ENCODE measurements at places on chromosomes 7 and 10.

DNA sequence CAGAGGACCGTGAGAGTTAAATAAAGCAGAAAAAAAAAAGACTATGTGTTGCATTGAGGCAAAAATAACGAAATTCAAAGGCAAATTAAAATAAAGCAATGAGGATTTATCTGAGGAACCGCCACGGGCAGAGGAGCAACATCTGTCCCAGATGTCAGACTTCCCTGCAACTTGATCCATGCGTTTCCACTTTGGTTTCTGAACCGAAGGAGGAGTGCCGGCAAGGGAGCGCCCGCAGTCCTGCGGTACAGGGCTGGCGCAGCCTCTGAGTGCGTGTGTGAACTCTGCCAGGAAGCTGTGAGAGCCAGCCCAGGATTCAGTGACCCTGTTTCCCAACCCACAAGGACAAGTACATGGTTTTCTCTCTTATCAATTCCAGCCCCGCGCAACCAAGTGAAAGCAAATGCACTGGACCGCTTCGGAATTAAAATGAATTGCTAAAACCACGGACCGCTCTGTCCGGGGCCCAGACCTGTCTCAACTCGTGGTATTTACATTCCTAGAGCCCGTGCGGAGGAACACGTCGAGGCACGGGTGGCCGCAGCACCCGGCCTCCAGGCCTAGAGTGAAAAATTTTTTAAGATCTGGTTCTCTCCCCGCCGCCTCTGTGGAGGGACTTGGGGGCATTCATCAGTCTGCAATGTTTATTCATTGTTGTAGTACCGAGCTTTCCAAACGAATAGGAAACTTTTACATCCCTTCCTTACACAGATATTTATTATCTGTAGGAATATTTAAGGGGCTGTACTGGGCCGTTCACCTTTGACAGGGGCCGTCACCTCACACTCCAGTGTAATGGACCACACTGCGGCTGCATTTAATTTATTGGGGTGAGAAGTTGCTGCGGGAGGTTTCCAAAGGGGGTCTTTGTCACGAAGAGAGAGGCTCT is 291.5 kb upstream of the NFE2L3 start:
- DNase-seq = peak; percentile 55

DNA sequence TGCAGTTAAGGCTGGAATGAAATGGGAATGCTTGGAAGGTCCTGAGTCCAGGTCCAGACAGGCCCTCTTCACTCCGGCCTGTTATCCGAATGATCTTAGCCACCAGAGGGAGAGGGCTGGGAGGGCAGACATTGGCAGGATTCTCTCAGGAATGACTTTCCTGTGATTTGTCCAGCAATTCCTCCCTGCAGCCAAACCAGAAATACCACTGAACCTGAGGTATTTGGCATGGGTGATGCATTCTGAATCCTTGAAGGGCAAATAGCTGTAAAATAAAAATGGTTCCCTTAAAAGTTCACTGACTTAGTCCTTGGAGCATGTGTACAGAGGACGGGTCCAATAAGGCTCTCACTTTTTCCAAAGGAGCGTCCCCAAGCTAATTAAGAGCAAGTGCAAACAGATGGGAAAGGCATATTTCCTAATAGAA is 77.5 kb upstream of the HABP2 start:
- no peak for DNase-seq

- peak; percentile 67 for DNase-seq
These were observed 85.8 kb upstream of the EGFR start for GRCh38 chr7:54932818-54933543.

- DNase-seq = no peak
These were observed 61.5 kb downstream of the GRB10 start for GRCh38 chr7:50721160-50721559.

DNA sequence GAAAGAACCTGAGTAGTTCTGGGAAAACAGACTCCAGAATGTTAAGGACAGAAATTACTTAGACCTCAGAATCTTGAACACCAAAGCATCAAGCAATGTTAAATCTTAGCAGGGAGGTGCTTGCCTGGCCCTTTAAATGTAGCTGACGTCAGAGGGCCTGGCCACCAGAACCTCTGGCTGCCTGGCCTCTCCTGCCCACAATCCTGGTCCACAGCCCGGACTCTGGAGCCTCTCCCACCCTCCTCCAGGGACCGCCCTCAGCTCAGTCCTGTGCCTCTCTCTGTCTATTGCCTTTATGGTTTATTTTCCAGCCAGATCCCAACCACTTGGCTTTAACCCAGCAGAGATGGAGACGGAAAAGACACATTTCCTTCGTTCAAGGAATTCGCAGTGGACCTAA is 42.2 kb upstream of the EGR2 start:
- DNase-seq = no peak

- DNase-seq = no peak
These were observed 303.6 kb downstream of the DGKB start for GRCh38 chr7:14598978-14599377.

- no peak for DNase-seq
These were observed 64.6 kb downstream of the JCAD start for GRCh38 chr10:29994811-29995210.

- no peak for DNase-seq
These were observed 303.5 kb downstream of the OTUD1 start for GRCh38 chr10:23742368-23742767.

DNA sequence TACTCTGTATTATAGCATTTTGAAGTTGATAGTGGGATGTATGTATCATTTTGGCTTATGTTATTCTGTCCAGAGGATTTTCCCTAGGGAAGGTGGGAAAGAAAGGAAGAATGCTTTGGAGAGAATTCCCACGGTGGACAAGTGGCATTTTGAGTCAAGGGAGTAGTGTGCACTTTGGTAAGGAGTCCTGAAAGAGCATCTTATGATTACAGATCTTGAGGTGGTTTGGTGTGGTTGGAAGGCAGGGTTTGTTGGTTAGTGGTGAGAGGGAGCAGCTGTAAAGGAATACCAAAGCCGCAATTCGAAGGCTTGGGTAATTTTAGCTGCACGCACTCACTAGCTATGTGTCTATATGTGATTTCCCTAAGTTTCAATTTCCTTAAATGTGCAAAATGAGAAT is 16.1 kb downstream of the CCSER2 start:
- DNase-seq = no peak

DNA sequence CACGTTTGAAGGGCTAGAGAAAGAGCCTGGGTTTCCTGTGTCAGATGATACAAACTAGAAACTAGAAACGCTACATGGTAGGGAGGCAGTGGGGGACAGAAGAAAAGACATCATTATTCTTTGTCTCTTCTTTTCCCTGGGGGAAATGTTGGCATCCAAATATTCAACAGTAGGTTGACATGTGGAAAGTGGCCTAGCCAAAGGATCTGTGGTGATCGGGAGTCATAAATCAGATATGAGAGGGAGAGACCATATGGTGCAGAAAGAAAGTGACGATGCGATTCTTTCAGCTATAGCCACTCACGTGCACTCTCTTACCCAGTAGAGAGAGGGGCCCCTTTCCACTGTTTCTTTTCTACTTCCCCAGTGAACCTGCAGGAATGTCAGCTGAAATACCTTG is 964.7 kb downstream of the LRMDA start:
- no peak for DNase-seq

DNA sequence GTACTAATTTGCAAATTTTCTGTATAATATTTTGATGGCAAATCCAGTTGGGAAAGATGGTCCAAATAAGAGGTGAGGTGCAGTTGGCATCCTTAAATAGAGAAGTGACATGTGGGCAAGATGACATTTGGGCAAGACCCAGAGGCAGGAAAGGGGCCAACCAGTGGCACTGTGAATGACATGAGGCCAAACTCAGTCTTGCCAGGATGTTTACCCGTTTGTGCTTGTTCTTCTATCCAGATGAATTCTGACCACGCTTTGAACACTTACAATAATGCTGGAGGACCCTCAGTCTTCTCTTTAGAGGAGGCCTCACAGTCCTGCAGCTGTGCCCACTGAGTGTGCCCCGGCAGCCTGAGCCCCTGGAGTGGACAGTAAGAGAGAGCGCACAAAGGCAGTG is 45.1 kb downstream of the KCNMA1 start:
- DNase-seq = no peak

GRCh38 chr7:131595699-131596098 is 39.3 kb upstream of the PODXL start:
- DNase-seq = no peak

- DNase-seq = no peak
These were observed 28.1 kb downstream of the LRRC72 start for GRCh38 chr7:16554518-16555236.

- no peak for DNase-seq
These were observed 15.0 kb downstream of the ARPC1A start for GRCh38 chr7:99340659-99341058.

DNA sequence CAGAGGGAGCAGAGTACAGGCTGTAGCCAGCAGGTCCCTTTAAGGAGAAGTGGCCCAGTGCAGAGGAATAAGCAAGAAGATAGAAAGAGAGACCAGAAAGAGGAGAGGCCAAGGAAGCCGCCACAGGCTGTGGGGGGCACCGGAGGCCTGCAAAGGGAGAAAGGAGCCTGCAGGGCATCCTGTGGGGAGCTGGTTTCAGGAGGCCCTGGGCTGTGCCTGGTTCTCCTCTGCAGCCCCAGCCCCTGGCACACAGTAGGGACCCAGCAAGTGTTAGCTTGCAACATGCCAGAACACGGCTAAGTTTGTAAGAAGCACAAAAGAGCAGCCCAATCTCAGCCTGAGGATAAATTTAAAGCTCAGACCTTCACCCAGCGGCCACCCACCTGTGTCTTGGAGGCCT is 12.3 kb upstream of the C10orf71 start:
- DNase-seq = no peak

- no peak for DNase-seq
These were observed 32.8 kb downstream of the GSAP start for GRCh38 chr7:77383333-77383740.

GRCh38 chr10:42969147-42969546 is 107.7 kb upstream of the RET start:
- peak; percentile 31 for DNase-seq

DNA sequence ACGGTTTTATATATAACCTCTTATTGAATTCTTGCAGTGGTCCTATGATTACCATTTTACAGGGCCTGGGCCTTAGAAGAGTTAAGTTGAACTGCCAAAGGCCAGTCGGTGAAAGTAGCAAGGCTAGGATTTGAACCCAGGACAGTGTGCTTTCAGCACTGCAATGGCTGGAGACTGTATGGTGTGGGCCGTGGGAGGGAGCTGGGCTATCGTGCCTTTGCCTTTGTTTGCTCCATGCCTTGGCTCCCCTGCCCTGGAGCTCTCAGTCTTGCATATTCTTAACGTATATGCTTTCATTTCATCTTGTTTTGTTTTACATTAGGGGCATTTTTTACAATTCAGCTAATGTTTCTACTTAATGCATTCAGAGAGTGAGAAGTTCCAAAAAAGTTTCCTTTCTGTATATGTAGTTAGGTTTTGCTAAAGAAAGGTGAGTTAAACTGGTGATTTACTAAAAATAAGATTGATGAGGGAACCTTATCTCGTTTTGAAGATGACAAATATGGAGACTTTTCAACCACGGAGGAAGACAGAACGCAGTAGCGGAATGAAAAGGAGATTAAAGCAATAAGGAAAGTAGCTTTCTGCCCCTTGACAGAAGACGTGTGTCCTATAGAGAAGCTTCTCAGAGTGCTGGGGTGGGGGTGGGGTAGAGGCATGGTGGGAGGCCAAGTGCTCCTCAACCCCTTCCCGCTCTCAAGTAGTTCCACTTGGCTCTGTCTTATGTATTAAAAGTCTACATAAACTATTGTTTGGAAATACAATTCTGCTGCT is 82.5 kb downstream of the RTKN2 start:
- DNase-seq = no peak

DNA sequence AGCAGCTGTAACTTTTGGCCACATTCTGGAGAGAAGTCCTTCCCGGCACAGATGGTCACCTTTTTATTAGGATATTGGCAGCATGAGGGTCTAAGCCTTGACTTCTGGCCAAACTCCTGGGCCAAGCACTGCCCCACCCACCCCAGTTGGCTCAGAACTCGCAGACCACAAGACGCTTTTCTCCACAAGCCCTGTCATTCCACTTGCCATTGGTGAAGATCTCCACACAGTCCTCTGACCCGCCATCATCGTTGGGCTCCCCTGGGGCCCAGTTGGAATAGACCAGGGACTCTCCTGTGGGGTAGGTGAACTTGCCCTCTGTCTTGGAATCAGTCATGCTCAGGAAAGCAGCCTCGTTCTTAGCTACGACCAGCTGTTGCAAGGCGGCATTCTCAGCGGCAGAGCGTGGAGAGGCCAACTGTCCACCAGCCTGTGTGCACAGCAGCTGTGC is 11.2 kb downstream of the SFTPD start:
- DNase-seq = no peak

GRCh38 chr10:124522933-124523871 is 61.6 kb downstream of the LHPP start:
- DNase-seq = no peak

DNA sequence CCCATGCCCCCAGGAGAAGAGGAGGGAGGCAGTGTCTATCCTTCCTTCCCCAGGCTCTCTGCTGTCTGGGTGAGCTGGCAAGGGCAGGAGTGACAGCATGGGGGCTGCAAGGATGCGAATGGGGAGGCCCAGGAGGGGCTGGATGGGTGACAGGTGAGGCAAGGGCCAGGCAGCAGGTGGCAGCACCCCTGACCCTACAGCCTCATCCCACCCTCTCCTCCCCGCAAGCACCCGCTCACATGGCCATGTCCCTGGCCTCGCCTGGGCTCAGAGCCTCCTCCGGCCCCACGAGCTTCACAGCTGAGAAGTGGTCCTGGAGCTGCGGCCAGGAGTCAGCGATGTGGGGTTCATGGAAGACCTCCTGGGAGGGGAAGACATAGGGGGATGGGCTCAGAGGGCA is 5.4 kb downstream of the PLOD3 start:
- DNase-seq = no peak

DNA sequence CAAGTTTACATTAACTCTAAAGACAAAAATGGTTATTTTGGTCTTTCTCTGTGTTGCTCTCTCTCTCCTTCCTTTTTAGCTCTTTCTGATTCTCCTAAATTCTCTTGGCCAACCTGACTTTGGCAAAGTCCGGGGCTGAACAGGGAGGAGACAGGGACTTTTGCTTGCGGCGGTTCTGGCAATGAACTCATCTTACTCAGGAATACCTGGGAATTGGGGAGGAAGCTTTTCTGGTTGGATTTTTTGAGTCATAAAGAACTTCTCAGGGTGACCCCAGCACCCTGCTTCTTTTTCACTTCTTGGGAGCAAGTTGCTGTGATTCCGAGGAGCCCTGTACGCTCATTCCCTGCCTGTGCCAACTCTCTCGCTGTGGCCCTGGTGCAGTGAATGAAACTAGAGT is 16.0 kb downstream of the GATA3 start:
- DNase-seq = no peak

All from H1 (cell line).